COR-L47 (cell line): ENCODE measurements at places on chromosomes 3 and 15.

GRCh38 chr3:99648101-99648500 is 9.7 kb downstream of the COL8A1 start:
- DNase-seq: no peak

- DNase-seq: no peak
These were observed 1.0 kb downstream of the RASSF1 start for GRCh38 chr3:50339485-50340146.

GRCh38 chr15:64029110-64029509 is 17.2 kb downstream of the DAPK2 start:
- DNase-seq: no peak

- no peak for DNase-seq
These were observed 65.6 kb upstream of the PRICKLE2 start for GRCh38 chr3:64290864-64291263.

DNA sequence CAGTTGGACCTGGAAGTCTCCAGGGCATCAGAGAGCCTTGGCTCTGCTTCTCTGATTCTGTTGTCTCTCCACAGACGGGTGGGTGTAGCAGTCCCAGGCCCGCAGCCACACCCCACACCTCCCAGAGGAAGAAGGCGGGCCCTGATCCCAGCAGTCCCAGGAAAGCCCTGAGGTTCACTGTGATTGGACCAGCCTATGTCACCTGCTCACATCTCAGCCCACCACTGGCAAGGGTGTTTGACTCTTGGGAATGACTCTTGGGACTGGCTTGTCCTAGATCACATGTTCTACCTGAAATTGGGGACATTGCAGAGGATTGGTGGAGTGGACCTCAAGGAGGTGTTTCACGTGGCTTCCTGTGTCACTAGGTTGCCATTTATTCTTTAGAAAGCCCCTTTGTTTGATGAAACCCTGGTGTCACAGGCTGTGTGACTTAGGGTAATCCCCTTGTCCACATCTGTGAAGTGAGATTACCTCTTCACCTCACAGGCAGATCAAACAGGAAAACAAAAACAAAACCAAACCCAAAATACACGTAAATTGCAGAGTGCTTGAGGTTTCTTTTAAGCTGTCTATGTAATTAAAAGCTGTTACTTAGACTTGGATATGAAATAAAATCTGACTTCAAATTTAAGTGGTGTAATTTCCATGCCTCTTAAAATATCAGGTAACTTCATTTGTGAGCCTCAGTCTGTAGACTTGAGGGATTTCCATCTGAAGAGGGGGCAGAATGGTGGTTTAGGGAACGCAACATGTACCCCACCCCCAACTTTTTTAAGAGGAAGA is 26.7 kb downstream of the FLNB start:
- DNase-seq: no peak

GRCh38 chr3:148880681-148881080 is 15.6 kb downstream of the CPA3 start:
- no peak for DNase-seq

- DNase-seq: peak; percentile 15
These were observed 61.8 kb downstream of the SLC12A8 start for GRCh38 chr3:125150525-125151441.

- no peak for DNase-seq
These were observed 110.2 kb downstream of the ST8SIA2 start for GRCh38 chr15:92503889-92504288.

DNA sequence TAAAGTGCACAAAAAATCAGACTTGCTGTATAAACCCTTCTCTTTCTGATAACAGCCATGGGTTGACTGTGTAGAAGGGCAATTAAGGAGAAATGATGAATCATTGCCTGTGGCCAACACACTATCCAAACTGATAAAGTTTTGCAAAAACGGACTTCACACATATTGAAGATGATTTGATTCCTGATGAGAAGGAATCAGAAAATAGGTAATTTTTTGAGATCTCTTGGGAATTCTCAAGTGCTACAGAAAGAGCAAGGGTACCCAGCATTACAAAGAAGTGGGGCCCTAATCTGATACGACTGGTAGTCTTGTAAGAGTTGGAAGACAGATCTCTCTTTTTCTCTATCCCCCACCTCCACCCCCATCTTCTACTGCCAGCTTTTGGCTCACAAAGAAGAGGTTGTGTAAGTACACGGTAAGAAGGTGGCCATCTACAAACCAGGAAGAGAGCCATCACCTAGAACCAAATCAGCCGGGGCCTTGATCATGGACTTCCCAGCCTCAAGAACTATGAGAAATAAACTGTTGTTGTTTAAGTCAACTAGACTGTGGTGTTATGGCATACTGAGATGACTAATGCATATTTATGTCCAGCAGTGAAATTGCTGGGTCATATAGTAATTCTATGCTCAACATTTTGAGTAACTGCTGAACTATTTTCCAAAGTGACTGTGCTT is 254.7 kb downstream of the EDEM1 start:
- DNase-seq: no peak

- DNase-seq: no peak
These were observed 93.2 kb downstream of the MAGI1 start for GRCh38 chr3:65945480-65945879.

- DNase-seq: no peak
These were observed 99.2 kb downstream of the PDZRN3 start for GRCh38 chr3:73525591-73525990.

GRCh38 chr3:62636235-62636826 is 238.9 kb downstream of the CADPS start:
- no peak for DNase-seq

DNA sequence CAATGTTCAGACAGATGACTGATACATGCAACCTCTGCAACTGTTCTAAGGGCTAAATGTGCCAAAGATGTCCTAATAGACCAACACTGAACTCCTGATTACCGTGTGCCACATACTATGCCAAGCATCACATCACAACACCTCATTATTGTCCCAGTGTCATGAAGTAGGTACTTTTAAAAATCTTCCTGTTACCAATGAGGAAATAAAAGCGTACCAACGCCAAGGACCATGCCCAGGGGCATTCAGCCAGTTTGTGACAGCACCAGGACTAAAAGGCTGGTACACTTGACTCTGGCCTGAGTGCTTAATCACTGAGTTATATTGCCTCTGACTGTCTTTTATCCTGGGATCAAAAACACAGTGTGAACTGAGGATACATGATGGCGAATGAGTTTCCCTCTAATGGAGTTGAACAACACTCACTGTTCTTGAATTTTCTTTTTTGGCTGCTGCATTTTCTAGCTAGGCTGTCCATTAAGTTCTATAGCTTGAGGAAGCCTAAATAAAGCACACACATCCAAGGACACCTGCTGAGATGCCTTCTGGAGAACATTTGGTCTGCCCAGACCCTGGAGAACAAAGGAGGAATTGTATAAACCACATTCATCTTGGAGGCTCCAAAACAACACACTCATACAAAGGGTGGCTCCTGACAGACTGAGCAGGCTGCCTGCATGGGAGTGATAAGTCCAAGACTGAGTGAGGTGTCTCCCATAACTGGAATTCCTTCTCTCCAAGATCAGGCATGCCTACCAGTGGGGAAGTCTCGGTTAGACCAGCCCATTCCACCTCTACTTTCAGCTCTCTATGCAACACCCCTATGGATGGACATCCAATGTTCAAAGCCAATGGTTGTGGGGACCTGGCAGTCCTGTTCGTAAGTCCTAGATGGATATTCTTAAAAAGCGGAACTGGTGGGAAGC is 126.7 kb upstream of the PRICKLE2 start:
- DNase-seq: no peak

DNA sequence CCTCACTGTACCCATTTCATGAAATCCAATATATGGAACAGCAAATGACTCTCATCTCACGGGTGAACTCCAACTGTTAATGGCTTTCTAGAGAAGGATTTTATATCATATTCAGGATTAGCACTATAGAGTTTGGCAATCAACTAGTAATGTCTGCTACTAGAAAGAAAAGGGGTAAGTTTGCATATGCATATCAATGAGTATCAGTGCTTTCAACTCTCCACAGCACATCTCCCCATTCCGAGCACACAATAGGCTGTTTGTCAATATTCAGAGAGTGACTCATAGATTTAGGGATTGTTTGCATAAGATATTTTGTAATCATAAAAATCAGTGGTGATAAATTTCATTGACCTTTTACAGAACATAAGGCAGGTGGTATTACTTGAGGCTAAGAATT is 163.2 kb upstream of the LMCD1 start:
- no peak for DNase-seq
